ENCODE measurements at places on chromosomes 5 and 9.

GRCh38 chr9:22446950-22447617 is 460 bp downstream of the DMRTA1 start:
- no peak for DNase-seq

DNA sequence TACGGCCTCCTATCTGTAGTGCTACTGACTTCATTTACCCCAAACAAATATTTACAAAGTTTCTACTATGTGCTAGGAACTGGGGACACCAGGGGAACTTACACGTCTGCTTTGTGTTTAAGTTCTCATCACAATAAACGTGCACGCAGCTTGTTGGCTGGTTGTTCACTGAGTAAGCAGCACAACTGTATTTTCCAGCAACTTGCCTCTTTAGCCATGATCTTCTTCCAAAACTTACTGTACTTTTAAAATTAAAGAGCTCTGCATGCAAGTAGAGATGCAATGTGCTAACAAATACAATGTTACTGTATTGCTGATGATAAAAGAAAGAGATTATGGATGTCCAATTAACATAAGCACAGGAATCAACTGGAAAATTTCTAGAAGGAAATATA is 62.8 kb downstream of the RAPGEF1 start:
- DNase-seq, result no peak

DNA sequence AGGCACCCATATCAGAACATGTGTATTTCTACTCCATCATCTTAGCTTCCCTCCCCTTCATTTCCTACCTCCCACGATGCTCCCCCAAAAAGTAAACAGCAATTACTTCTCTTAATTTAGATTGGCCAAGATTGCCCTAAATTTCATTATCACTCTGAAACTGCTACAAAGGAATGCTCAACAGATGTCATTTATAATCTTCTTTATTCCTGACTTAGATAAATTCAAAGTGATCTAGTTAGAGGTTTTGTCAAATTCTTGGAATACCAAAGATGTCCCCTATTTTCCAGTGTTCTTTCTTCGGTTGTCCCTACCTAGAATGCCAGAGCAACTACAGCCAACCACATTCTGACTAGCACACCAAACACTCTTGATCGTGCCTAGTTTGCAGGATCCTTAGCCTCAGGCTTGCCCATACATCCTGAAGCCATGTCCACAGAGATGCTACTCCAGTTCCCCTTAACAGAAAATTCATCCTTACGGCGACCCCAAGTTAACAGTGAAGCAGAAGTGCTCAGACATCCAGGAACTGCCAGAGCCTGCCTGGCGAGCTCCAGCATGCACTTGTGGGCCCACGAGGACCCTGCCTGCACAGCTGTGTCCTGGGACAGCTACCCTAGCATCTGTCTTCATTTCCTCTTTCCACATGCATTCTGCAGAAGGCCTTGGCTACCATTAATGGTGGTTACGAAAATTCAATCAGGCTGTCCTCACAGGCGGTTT is 31.6 kb downstream of the DAP start:
- no peak for DNase-seq

DNA sequence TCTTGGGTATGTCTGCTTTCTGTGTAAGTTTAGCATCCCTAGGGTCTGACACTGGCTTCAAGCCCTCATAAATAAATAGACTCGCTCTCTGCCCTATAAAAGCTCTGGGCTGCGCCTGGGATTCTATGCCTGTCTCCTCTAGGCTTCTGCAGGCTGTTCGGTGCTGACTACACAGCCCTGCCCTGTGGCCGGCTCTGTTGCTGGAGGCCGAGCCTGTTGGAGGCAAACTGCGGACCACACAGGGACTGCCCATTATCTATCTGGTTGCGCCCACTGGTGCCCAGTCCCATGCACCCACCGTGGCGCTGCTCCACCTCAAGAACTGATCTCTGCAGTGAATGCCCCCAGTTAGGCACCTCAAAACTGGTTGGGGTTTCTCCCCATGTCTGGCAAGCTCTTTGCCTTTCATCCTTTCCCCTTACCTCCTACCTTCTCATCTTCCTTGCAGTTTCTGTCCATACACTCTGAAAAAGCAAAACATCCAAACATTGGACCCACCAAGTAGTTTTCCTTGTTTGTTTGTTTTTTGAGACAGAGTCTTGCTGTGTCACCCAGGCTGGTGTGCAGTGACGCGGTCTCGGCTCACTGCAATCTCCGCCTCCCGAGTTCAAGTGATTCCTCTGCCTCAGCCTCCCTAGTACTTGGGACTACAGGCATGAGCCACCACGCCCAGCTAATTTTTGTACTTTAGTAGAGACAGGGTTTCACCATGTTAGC is 207.2 kb downstream of the ERCC6L2 start:
- DNase-seq, result no peak

DNA sequence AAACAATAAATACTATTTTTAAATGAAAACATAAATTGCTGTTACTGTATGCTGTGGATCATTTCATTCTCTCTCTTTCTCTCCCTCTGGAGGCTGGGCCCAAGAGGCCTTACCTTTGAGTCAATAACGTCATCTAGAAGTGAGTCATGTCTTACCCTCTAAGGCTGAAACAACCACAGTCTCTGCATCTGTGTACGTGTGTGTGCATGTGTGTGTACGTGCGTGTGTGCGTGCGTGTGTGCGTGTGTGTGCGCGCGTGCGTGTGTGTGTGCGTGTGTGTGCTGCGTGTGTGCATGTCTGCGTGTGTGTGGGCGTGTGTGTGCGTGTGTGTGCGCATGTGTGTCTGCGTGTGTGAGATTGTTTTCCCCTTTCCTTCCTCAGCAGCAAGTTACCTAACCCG is 13.6 kb upstream of the IL17B start:
- DNase-seq, result no peak

DNA sequence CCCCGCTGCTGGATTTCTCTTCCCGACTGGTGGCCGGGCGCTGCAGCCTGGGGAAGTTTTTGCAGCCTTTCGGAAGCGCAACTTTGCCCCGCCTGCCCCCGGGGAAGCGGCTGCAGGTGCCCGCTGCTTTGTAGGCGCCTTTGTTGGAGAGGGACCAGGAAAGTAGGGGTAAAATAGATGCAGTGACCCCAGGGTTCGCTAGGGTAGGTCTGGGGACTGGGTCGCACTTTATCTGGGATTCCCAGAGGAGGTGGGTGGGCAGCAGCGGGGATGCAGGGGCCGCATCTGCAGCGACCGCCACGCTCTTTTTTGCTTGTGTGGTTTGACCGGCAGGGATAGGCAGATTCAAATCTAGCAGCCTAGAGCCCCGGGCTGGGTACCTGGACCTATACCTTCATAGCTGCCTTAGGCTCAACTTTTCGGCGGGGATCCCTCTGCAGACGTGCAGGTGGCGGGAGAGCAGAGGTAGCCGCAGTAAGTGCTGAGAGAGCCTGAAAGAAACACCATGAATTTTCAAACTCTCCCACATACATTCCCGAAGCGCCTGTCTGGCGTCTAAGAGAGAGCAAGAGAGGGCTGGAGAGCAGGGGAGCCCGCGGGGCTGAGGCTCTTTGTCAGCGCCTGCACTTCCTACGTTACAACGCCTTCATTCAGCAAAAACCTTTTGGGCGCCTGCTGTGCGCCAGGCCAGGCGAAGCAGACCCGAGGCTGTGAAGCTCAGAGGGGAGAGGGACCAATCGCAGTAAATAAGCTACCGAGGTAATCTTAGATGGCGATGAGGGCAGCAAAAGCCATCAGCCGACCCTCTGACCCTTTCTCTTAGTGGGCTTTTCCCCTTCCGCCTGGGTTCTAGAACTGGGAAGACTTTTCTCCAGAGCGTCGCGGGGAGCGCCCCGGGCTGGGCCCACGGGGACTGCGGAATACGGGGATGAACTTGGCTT is 642 bp downstream of the SV2C start:
- DNase-seq, result no peak

- no peak for DNase-seq
These were observed 126.5 kb upstream of the CDH18 start for GRCh38 chr5:20114526-20114925.

DNA sequence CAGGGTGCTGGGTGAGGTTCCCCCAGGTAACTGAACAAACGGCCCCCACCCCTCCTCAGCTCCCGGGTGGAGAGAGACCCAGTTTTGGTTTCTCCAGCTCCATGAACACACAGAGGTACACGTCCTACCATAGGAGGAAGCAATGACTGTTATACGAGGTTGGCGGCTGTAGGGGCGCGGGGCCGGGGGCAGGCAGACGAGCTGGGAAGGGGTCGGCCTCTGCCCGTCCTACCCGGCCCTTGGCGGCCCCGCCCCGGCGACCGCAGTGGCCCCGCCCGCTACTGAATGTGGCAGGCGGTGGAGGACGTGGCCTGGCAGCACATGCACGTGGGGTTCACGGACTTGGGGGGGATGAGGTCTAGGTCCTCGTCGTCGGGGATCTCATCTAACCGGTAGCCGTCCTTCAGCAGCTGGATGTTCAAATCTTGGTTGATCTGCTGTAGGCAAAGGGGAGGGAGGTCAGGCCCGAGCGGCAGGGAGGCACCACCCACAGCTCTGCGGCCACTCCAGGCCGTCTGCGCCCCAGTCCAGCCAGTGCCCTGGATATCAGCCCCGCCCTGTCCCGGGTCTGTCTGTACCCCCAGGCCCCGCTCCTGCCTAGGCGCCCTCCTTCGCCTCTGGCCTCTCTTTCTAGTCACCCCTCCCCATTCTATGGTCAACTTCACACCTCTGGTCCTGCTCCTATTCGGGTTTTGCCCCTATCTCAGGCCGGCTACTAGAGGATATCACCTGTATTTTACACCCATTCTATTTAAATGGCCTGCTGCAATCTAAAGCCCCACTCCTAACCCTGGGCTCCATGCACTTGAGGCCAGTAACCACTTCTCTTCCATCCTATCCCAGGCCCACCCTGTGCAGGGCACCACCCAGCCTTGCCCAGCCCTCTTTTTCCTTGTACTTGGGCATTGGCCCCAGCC is 24.2 kb upstream of the MYORG start:
- no peak for DNase-seq

DNA sequence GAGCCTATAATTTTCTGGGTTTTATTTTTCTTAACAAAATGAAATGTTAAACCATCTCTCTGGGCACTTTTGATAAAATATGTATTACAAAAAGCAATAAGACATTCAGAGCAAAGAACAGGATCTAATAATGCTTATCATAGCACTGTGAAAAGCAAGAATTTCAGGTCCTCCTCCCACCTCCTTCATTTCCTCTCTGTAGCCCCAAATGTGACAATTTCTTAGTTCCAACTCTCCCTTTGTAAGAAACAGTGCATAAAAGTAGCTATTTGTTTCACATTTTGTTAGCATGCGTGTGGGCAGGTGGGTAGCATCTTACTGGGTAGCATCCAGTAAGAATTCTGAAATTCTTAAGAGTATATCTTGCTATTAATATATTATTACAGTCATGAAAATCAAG is 130.9 kb upstream of the RASA1 start:
- no peak for DNase-seq
